ENCODE measurements at places on chromosomes 7 and 10. TPM values are rescaled to one million over a fixed set of nuclear protein-coding genes. Genes with fewer than 3 reads are reported as not detected.

DNA sequence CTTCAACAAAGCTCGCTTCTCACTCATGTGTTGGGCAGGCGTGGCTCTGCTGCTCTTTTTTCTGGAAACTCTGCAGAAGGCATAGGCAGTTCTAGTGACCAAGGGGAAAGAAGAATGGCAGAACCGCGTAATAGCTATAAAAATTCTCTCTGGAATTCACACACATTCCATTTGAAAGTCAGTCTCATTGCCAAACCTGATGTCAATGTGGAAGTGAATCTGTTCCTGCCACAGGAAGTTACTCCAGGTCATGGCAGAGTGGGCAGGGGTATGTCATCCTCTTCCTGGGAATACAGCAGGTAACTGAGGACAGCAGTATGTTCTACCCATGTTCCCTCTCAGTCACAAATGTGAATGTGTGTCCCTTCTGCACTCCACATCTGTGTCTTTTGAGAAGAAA is 8.2 kb upstream of the PAXIP1 start:
- DNase-seq = no peak

DNA sequence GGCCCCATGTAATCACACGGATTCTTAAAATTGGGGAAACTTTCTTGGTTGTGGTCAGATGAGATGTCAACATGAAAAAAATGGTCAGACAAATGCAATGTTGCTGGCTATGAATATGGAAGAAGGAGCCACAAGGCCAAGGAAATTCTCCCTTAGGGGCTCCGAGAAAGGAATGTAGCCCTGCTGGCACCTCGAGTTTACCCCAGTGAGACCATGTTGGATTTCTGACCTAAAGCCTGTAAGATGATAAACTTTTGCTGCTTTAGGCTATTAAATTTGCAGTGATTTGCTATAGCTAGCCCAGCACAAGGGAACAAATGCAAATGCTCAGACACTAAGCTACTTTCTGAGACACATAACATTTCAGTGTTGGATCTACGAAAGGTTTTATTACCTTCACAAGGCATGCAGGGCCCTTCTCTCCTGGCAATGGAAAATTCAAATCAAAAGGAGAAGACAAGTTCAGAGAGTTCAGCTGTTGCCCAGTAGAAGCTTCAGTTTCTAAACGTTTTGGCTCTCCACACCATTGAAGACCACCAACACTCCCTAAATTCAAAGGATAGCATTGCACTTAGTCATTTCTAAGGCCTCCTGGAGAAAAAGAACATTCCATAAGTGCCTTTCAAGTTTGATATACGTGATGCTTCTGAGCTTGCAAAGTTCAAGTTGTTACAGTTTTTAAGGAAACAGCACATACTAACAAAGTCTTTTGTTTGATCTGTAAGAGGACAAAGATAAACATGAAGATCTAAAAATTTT is 23.4 kb downstream of the MCMBP start:
- no peak for DNase-seq

DNA sequence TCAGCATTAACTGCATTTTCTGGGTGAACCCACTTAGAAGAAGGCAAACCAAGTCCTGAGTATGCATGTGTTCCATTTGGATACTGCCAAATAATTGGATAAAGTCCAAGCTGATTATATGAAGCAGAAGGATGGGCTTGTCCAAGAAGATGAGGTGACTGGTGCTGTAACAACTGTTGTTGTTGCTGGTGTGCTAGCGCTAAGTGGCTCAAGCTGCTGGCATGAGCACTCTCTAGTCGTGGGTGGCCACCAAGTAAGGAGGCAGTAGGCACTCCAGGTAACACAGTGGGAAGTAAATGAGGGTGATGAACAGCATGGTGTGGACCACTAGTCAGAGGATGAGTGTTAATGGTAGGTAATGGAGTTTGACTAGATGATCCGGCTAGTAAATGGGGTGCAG is 80.4 kb downstream of the NRBF2 start:
- DNase-seq = no peak

DNA sequence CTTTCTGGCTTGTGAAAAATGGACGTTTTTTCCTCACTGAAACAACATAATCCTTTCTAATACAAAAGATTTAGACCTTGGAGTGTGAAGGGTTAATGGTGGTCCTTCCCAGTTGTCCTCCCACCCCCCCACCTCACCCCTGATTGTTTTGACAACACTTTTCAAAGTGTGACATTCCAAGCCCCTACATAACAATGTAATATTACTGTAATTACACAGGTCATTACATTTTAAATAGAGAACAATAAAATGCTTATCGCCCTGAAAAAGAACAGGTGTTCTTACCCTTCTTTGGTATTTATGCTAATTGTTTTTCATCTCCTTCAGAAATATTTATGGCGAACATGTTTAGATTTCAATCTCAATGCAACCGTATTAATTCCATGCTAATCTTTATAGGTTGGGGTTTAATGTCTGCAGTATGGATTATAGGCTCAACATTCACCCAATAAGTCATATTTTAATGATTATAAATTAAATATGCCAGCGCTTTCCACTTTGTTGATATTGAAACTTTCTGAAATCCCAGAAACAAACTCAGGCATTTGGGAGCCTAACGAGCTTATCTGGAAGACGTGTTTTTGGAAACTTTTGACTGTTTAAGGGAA is 5.0 kb downstream of the TCF7L2 start:
- no peak for DNase-seq

The FAM241B gene
- total RNA-seq = 5.2 TPM

DNA sequence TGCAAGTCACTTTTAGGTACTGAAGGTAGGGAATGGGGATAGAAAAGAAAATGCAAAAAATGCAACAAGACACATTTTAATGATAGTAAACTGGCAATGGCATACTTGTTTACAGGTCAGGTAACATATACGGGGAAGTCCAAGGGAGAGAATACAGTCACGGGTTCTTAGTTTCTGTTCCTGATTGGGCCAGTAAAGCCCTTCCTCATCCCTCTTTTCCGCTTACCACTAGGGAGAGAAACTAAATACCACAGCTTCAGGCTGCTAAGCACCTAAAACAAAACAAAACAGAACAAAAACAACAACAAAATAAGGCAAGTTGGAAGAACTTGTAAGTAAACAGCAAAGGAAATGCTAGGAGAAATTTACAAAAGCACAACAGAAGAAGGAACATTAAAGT is 65.2 kb upstream of the OGDHL start:
- DNase-seq = no peak

The KCP gene
- not detected for total RNA-seq

The NUPR2 gene
- not detected for total RNA-seq

DNA sequence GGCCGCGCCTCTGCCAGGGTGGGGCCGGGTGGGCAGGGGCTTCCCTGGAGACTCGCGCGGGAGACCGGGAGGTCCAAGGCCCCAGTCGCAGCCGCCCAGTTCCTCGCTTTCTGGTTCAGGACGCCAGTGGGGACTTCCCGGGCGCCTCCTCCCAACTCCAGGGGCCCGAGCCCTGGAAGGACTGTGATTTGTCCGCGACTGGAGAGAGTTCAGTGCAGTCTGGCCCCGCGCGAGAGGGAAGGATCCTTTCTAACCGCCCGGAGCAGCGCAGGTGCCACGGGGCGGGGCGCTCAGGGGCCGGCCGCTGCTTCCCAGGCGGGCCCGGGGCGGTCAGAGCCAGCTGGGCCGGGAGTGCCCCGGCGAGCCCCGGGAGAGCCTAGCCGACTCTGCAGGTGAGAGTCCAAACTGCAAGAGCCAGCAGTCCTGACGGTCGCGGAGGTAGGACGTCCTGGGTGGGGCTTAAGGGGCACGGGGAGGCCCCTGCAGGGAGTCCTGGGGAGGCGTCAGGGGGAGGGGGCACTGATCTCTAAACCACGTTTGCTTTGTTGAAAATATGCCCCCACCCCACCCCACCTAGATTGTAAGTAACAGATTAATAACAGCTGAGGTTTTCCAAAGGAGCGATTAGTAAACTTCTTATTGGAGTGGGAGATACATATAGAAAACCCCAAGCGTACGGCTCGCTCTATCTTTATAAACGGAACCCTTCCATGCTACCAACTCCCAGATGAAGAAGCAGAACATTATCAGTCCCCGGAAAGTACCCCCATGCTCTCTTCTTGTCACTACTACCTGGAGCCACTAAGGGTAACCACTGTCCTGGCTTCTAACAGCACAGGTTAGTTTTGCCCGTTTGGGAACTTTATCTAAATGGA is 8.2 kb downstream of the NKX2-3 start:
- DNase-seq = no peak

DNA sequence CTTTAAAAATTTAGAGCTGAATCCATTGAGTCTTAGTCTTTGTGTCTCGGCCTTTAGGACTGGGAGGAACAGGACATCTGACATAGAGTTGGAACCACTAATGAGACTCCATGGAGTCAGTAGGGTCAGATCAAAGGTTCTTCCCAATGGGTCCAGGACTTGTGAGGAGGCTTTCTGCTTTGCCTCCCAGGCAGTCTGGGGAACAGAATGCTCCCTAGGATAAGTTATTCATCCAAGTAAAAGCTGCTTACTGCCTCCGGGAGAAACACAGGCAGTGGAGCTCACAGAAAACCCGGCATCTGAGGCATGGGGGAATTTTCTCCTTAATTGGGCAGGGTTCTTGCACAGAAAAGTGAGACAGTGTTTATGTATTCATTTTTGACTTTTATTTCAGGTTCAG is 216.4 kb downstream of the SEC23IP start:
- no peak for DNase-seq

DNA sequence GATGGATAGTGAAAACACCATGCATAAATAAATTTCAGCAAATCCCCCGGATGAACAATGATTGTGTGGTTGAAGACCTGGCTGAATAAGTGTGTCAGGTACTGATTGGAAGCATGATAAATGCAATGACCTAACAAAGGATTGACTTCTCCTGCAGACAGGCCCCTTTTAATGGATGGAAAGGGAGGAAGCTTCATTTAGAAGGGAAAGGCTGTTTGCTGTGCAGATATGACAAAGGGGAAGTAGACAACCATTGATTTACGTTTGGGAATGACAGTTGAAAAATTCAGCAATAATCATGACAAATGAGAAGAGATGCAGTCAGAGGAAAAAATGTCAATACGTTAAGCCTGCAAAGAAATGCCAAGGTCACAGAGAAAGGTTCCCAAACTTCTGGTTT is 503.8 kb downstream of the LRMDA start:
- no peak for DNase-seq

DNA sequence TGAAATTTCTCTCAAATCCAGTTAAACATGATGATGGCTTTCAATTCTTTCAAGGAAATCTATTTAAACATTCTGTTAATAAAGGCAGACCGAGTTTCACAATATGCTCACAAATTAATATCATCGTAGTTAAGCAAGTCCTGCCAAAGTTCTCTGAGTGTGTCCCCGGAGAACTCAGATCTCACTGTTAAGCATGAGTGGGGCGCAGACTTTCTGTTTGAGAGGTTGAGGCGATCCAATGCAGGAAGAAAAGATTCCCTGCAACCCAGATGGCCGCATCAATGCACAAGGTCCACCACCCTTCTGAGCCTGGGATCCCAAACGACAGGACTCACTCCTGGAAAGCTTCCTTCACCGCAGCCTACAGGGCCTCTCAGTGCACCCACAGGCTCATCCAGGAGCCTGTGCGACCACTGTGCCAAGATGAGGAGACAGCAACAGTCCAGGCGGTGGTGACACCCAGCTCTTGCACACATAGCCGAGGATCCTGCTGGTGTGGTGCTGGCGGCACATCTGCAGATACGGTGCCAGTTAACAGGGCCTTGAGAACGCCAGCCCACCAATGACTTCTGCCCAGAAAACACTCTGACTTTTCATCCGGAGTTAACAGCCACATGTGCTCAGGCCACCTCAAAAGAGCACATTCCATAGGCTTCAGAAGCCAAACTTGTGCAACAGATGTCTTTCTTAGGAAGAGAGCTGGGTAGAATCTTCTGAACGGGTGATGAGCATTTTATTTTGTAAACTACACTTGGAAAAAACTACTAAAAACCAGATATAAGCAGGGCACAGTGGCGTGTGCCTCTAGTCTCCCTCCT is 102.1 kb downstream of the ZRANB1 start:
- DNase-seq = no peak

GRCh38 chr7:53426145-53426750 is 390.8 kb downstream of the POM121L12 start:
- no peak for DNase-seq

GRCh38 chr7:111011520-111011919 is 79.4 kb upstream of the LRRN3 start:
- DNase-seq = no peak

DNA sequence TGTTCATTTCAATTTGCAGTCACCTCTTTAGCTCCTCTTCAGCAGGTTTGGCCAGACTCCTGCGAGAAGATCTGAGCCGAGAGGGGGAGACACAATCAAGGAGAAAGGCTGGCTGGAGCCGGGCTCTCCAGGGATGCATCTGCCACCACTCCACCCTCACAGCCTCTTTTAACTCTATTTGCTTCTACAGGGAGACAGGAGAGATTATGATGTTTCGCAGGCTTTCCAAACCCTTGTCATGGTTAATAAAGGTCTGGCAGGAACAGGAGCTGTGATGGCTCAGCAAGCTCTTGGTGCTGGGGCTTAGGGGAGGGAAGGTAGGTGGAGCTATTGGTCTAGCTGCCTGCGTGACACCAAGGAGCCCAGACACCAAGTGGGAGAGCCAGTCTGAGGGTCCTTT is 448.1 kb upstream of the PODXL start:
- peak; percentile 55 for DNase-seq

DNA sequence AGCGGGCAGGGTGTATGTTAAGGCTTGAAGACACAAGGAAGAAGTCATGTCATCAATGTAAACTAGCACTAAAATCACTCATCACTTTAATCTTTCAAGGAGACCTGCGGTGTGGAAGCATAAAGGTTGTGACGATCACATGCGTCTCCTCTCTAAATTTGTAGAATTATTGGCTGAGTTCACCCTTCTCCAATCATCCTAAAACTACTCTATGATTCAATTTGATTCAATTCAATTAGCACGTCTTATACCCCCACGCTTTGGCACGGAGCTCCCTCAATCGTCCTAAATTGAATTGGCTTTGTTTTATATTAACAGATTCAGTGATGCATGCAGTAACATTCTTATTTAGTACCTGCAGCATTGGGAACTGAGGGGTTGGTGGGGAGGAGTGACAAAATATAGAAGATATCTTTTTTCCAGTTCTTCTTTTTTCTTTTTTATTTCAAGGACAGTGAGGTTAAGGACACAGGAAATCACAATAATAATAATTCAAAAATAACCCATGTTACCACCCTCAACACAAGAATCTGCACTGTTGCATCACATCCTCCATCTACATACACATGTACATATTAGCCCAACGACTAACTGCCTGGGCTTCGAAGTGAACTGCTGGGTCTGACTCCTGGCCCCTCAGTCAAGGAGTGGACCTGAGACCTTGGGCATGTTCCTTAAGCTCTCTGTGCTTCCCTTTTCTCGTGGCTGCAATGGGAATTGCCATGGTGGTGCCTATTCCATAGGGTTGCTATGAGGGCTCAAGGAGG is 86.5 kb downstream of the LSM5 start:
- no peak for DNase-seq

DNA sequence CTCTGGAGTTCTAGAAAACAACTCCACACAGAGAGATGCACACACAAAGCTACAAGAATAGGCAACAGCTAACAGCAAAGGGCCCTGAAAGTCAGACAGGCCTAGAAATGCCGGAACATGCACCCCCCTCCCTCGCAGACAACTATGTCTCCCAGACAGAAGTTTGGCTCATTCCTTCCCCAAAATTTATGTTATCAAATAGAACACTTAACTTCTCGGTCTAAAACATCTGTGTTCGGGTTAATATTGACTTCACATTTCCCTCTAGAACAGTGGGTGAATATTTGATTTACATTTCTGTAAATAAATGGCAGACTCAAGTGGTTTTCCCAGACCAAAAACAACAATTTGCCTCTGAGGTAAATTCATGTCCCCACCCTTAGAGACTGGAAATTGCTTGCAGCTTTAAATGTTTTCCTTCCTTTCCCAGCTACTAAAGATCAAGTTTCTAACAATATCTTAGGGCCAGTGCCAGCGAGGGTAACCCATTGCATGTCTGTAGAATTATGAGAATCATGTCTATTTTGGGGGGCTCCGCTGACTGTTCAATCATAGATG is 92.5 kb upstream of the INHBA start:
- DNase-seq = no peak

The GHRHR gene
- total RNA-seq = not detected
